Anterior cingulate cortex (tissue), 58 donors: ENCODE measurements at places on chromosomes 7 and 10.

GRCh38 chr7:134826105-134826504 is 46.7 kb downstream of the CALD1 start:
- no peak for DNase-seq

DNA sequence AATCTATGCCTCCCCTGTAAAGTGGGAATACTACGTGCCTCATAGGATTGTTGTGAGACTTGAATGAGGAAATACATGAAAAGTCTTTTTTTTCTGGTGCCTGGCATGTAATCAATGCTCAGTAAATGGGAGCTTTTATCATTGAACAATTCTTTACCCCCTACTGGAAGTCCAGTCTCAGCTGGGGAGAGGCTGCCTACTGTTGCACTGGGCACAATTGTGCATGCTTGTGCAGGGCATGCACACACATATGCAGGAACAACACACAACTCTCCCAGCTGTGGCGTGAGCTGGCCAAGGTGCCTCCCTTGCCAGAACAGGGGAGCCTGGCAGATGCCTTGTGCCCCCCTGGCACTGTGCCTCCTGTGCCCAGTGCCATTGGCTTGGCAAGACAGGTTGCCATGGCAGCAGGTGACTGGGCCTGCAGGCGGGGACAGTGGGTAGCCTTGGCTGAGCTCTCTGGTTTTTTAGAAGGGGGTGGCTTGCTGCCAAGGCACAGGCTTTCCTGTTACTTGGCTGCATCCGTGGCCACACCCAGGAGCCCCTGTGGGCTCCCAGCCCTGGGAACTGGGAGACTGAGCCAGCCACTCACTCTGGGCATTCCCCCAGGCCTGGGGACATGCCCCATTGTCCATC is 16.1 kb upstream of the PALD1 start:
- peak; percentile 91 for DNase-seq

- no peak for DNase-seq
Observed at GRCh38 chr10:96271016-96271815, at the start of gene BLNK. TSS of gene BLNK (minus strand) at chr10:96271569. CDS start at chr10:96271398, 171 bp downstream.

GRCh38 chr10:2460812-2461211 is 606.5 kb upstream of the PFKP start:
- no peak for DNase-seq

GRCh38 chr10:49325916-49326783 is 27.2 kb downstream of the C10orf71 start:
- DNase-seq = no peak

- no peak for DNase-seq
Observed at GRCh38 chr10:62075414-62075813, 173.9 kb downstream of the ARID5B start.

- no peak for DNase-seq
Observed at GRCh38 chr10:86970162-86970981, 2.1 kb downstream of the ADIRF start.

GRCh38 chr10:115483294-115483693 is 390.1 kb downstream of the ATRNL1 start:
- no peak for DNase-seq

DNA sequence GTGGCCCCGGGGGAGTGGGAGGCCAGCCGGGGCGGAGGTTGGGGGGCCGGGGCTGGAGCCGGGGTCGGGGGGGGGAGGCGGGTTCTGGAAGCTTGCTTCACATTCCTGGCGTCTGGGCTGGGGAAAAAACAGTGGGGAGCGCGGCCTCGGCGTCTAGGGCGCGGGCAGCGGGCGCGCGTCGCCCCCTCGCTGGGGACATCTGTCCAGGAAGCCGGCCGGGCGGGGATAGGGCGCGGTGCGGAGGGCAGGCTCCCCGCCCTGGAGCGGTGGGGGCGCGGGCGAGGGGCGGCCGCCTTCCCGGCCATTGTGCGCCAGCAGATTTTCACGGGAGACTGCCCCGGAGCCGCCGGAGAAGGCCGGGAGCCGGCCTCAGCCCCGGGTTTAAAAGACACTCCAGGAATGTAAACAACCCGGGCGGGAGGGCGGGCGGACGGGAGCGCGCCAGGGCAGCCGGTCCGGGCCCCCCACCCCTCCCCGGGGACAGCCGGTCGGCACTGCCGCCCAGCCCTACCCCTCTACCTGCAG is 1.4 kb downstream of the ZMIZ1 start:
- DNase-seq = no peak

GRCh38 chr7:19508821-19509220 is 200.0 kb downstream of the POLR1F start:
- no peak for DNase-seq

- DNase-seq = no peak
Observed at GRCh38 chr7:51014811-51015210, 232.1 kb upstream of the GRB10 start.

- DNase-seq = no peak
Observed at GRCh38 chr7:132504852-132505251, 71.4 kb downstream of the PLXNA4 start.

DNA sequence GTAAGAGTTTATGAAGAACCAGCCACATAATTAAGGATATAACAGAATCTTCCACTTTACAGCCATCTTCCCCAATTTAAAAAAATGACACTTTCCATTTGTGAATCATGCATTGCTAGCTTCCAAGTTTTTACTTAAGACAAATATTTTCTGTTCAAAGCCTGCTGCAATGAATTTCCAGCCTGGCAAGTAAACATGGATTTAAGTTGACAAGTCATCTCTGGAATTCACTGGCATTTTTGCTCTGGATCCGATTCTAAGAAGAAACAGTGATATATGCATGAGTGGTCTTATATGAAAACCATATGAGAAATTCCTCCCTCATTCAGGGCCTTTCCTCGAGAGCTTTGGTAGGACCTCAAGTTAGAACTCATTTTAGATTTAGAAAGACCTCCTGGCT is 116.1 kb upstream of the CDCA7L start:
- DNase-seq = no peak

GRCh38 chr7:92841192-92841591 is 4.8 kb upstream of the CDK6 start:
- no peak for DNase-seq

DNA sequence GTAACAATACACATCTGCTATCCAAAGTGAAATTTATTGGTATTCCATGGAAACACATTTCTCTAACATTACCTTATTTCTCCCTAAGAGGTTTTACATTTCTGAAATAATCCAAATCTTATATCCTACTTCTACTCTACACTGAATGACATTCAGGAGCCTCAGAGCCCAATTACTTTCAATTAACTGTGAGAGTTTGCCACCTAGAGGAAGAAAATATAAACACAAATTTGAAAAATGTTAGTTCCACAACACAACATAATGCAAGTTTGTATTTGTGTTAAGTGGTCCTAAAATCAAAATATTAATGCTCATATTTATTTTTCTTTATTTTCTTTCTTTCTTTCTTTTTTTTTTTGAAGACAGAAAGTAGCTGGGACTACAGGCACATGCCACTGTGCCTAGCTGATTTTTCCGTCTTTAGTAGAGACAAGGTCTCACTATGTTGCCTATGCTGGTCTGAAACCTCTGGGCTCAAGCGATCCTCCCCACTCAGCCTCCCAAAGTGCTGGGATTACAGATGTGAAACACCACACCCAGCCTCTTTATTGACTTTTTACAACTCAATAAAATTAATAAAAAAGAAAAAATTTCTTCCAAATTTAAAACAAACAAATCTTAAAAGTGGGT is 46.0 kb downstream of the ATAD1 start:
- no peak for DNase-seq

DNA sequence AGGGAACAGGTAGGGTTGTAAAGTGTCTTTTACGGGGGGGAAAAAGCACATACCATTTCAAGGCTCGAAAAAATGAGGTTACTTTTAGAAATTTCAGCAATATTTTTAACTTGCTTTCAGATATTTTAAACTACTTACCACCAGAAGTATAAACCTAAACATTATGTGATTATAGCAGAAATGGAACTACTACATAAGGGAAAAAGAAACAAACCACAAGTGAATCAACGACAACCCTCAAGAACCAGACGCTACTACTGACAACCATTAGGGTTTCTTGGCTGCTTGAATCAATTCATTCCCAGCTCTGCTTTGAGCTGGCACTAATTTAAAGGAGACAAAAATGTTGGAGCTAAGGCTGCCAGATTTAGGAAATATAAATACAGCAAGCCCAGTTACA is 80.1 kb downstream of the ZFAND4 start:
- no peak for DNase-seq

DNA sequence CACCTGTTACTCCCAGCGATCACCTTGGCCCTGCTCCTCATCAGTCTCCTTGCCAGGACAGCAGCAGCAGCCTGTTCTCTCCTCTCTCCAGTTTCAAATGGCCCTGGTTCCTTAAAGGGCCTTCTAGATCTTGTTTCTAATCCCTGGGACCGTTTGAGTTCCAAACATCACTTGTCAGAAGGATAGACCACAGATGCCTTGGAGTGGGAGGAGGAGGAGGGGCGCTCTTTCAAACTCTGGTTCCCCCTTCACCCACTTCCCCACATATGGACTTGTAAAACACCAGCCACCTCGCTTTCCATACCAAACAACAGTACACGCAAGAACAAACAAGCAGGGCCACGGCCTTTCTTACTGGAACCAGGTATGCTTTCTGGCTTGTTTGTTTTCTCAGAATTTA is 104.8 kb downstream of the PLXNA4 start:
- DNase-seq = no peak

- DNase-seq = no peak
Observed at GRCh38 chr10:58567652-58568051, 55.0 kb downstream of the BICC1 start.

- no peak for DNase-seq
Observed at GRCh38 chr10:51214207-51215196, 140.2 kb downstream of the PRKG1 start.

- DNase-seq = no peak
Observed at GRCh38 chr7:41942468-41943093, 239.7 kb upstream of the INHBA start.

- no peak for DNase-seq
Observed at GRCh38 chr7:630539-630938, 96.0 kb upstream of the DNAAF5 start.

DNA sequence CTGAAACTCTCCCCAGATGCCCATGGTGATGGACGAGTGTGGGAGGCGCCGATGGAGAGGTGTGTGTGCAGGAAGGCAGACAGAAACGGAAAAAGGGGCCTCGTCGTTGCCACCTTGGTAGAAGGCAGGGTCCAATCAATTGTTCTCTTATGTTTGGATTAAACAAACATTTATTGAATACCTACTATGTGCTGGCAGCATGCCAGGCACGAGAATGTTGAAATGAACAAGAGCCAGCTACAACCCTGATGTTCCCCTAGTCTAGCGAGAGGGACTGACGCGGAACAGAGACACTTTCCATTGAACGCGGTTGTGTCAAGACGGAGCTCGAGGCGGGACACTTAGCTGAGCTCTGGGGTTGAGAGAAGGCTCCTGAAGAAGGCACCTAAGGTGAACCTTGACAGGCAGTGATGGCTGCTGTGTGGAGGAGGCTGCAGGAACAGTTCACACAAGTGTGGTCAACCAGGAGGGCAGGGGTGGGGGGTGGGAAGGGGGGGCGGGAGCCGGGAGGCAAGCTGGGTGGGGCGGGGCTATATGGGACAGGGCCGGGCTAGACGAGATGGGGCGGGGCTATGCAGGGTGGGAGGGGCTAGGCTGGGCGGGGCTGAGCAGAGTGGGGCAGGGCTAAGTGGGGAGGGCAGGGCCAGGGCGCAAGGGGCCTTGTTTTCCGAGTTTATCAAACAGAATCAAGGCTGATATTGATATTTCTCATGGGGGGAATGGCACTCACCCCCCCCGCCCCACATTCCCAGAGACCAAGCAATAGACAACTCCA is 181.0 kb downstream of the GATA3 start:
- DNase-seq = no peak
